ENCODE measurements at places on chromosomes 5 and 9. TPM values are rescaled to one million over a fixed set of nuclear protein-coding genes. Genes with fewer than 3 reads are reported as not detected.

DNA sequence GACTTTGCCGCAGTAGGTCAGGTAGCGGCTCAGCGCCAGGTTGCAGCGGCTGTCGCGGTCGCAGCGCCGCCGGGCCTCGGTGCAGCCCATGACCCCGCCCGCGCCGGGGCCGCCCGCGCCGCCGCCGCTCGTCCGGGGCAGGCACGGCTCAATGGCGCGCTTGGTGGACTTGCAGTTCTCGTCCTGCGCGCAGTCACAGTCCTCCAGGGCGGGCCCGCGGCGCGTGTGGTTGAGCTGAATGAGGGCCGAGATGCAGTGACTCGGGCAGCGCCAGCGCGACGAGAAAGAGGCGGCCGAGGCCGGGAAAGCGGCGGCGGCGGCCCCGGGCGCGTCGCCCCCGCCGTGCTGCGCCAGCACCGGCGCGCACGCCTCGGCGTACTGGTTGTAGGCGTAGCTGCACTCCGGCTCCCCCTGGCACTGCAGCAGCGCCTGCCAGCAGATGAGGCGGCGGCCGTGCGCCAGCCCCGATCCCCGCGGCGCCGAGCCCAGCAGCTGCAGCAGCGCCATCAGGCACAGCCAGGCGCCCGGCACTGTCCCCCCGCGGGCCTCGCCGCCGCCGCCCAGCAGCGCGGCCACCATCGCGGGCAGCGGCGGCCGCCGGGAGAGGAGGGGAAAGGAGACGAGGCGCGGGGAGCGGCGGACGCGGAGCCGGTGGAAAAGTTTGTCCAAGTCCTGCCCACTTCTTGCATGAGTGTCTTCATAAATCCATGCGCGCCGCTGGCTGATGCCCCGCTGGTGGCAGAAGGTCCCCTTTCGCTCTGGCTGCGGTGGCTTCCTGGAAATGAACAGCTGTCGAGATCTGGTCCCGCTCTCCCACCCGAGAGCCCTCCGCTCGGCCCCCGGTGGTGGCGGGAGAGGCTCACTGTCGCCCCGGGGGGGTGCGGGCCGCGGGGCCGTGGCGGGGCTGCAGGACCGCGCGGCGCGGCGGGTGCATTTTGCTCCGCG, 833 bp downstream of the GAS1 start:
- peak; percentile 73 for DNase-seq

DNA sequence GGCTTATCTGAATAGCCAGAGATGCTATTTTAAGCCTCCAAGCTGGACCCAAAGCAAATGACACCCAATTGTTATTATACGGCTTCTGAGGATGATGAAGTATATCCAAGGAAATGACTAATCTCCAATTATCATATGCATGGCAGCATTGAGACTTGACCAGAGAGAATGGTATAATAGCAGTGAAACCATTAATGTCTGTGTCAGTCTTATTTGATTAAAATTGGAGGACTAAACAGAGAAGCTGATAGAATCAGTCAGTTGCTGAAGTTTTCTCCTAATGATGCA, 200.5 kb downstream of the EFNA5 start:
- peak; percentile 81 for DNase-seq

DNA sequence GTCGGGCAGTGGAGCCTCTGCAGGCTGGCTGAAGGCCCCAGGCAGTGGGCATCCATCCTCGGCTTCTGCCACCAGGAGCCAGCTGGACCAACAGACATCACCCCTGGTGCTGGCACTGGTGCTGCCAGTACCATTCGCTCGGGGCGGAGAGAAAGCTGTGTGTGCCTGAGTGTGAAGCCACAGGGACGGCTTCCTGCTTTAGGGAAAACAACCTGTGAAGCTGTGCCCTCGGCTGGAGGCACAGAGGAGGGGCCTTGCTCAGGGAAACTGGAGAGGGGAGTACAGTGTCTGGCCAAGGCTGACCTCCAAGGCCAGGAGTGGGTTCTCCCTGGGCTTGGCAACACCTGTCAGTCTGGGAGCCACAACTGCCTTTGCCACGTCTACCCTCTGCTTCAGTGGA, 38.3 kb downstream of the NEK6 start:
- DNase-seq = peak; percentile 53

DNA sequence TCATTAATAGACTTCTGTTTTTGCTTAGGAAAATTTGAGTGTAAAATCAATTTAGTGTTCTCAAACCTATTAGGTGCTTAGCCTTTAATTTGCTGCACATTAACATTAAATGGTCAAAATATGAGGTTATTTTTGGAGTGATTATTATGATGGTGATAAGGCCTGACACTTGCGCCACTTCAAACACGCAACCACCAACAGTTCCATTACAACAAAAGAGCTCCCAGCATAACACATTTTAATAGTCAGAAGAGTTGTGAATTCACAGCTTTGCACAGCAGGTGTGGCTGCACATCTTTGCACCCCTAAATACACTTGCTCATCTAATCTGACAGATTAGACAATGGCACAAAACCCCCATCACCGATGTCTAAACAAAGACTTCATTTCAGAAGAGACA, 940.7 kb downstream of the NR2F1-AS1 start:
- no peak for DNase-seq

DNA sequence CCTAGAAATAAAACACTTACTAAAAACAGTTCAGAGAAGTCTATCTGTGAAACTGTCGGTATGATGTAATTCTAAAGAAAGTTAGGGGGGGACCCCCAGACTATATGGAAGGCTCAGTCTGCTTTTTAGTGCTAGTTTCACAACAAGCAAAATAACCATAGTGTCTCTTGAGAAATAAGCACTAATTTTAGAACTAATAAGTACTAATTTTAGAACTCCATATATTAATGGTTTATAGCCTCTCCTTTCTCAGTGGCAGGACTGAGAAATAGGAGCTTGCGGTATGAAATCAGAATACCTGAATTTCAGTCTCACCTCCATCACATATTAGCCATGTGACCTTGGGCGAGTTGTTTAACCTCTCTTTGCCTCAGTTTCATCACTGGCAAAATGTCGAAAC, 1.4 kb upstream of the PHF24 start:
- no peak for DNase-seq

- DNase-seq = no peak
Observed at GRCh38 chr9:15249981-15250380, 57.0 kb downstream of the TTC39B start.

- peak; percentile 31 for DNase-seq
Observed at GRCh38 chr9:136437430-136437829, 2.2 kb downstream of the INPP5E start.

- no peak for DNase-seq
Observed at GRCh38 chr9:131997779-131998178, 81.9 kb downstream of the MED27 start.

DNA sequence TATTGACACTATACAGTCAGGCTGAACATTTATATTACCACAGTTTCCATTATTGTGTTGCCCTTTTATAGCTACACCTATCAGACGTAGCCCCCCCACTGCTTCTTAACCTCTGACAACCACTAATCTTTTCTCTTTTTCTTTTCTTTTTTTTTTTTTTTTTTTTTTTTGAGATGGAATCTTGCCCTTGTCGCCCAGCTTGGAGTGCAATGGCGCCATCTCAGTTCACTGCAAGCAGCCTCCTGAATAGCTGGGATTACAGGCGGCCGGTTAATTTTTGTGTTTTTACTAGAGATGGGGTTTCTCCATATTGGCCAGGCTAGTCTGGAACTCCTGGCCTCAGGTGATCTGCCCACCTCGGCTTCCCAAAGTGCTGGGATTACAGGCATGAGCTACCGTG, 75.4 kb downstream of the UHRF2 start:
- no peak for DNase-seq

DNA sequence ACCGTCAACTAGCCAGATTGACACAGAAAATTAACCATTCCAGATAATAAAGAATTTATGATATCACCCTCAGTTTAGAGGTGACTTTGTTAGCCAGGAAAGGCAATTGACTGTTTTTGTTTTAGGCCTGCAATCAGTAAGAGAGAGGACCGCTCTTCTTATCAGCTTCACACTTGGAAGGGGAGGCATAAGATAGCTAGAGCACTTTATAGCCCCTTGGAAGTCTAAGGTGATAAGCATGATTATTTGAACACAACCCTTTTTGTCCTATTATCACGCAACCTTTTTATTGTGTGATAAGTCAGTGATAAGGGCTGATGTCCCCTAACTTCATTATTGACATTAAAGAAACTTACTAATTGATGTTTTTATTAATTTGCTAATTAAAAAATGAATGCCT, 162.6 kb upstream of the CDKN2B start:
- DNase-seq = no peak

GRCh38 chr5:33792559-33792958, 99.2 kb downstream of the ADAMTS12 start:
- no peak for DNase-seq

- peak; percentile 37 for DNase-seq
Observed at GRCh38 chr9:27117489-27118135, 8.6 kb downstream of the TEK start.

- DNase-seq = peak; percentile 69
Observed at GRCh38 chr9:92097997-92098482, 17.2 kb downstream of the SPTLC1 start.

DNA sequence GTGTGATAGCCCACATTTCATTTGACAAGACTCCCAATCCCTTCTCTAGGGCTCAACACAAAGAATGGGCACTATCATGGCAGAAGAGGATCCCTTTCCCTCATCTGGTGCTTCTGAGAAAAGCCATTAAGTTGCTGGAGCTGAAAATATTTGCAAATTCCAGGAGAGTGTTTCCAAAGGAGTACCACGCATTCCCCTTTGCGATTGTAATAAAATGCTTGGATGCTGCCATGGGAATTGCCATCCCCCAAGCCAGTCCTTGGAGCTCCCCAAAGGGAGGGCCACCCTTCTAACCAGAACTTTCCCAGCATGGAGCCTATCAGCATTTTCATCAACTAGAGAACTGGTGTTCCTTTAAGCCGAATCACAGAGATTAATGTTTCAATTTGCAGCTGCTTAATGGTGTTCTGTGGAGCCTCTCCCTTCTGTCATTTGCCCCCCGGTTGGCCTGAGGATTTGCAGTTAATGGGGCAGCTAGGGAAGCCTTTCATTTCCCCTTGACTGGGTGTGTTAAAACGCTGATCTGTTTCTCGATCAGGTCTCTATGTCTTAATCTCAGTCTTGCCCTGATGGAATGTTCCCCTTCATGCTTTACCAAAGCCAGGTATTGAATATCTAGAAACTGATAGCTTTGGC, 133.0 kb downstream of the ENC1 start:
- no peak for DNase-seq

- DNase-seq = no peak
Observed at GRCh38 chr5:117590944-117591343, 1016.3 kb upstream of the SEMA6A start.

DNA sequence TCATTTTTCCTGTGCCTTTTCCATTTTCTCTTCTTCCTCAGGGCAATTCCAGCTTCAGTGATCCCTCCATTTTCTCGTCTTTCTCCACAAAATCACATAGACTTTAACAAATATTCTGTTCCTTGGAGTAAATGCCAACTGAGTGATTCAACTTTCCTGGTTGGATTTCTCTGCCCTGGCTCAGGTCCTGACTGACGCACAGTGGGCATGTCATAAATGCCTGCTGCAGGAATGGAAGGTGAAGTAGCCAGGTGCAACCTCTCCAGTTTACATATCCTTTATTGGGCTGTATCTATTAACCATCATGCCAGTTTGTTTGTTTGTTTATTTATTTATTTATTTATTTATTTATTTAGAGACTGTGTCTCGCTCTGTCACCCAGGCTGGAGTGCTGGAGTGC, 95.1 kb downstream of the MEF2C start:
- DNase-seq = peak; percentile 77

- no peak for DNase-seq
Observed at GRCh38 chr5:135584276-135584675, 5.5 kb upstream of the CXCL14 start.

DNA sequence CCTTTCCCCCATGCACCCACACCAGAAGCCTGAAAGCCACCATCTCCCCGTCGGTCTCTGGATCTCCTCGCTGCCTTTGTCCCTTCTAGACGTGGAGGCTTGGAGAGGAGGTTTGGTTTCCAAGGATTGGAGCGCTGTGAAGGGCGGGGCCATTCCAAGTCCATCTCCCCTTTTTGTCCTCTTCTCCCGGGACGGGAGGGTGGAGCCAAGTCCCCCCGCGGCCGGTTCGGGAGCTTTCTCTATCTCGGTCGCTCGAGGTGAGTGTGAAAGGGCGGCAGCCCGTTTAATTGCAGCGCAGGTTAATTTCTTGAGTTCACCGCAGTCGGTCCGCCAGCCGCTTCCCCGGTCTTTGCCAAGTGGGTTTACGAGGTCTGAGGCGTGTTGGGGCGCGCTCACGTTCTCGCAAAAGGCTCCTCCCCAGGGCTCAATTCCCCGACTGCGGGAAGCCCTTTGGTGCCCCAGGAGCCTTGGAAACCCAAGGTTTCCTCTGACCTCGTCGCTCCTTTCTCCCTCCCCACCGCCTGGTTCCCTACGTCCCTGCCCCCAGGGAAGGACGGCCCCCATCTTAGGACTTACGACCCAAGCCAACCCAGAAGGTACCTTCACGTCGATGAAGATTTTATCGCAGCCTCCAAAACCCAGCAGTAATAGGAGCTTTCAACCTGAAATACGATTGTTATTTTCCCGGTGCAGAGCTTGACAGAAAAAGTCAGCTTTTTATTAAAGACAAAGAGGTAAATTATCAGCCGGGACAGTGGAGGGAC, 2.8 kb upstream of the ZNF462 start:
- peak; percentile 38 for DNase-seq

DNA sequence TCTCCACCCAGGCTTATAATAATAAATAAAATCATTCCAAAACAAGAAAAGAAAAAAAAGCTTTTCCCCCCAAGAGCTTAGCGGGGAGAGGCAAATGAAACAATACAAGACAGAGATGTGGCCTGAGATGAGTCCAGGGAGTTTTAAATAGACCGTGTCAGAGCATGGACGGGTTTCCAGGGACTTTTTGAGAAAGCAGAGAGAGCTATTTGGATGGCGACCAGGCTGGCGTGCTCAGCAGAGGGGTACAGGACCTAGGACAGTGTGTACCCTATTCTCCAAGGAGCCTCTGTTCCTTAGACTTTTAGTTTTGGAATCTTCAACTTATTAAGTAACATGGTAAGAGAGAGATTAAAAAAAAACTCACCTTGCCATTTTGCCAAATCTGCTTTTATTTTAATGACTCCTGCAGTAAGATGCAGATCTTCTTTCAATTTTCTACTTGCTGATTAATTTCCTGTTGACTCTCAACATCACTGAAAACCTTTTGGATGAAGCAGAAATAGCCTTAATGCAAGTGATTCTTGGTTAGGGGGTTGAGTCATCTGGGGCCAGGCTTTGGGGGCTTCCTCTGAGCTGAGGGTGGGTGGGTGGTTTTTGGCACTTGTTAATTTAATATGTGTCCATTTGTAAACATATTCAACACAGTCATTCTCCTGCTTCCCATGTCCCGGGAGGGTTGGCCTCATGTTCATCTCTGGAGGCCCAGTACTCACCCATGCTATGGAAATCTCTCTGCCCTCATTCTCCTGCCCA, 49.6 kb upstream of the OSMR start:
- DNase-seq = peak; percentile 46

TLN1 gene
- total RNA-seq = 110 TPM

HBEGF gene
- total RNA-seq = 9.2 TPM

ADAMTS12 gene
- 16.7 TPM for total RNA-seq

FSTL4 gene
- total RNA-seq = not detected

ACOT12 gene
- not detected for total RNA-seq

CAMK4 gene
- 3.9 TPM for total RNA-seq

PARP8 gene
- total RNA-seq = 4.1 TPM

PDGFRB gene
- total RNA-seq = 23.5 TPM

PALM2AKAP2 gene
- 3.7 TPM for total RNA-seq

Measured in M059J (cell line).